Uterine smooth muscle cell (primary cell): ENCODE measurements at places on chromosomes 3 and 15. TPM values are rescaled to one million over a fixed set of nuclear protein-coding genes. Genes with fewer than 3 reads are reported as not detected.

Gene CYP11A1
- under 0.01 and 0.11 TPM in 2 replicates for total RNA-seq

Gene DUOXA1
- 0.12 TPM in 1 of 2 replicates, not detected in the other for total RNA-seq

Gene ACP3
- total RNA-seq = 11.1 and 27.1 TPM in 2 replicates

Gene NOX5
- total RNA-seq = 0.22 and 0.25 TPM in 2 replicates

Gene CAMKV
- total RNA-seq = not detected in 2 replicates

Gene ZNF660
- 0.55 and 1.7 TPM in 2 replicates for total RNA-seq

Gene PDCD7
- total RNA-seq = 22.7 and 24.9 TPM in 2 replicates

Gene CELF6
- total RNA-seq = 0.11 and 0.37 TPM in 2 replicates

Gene C3orf70
- 0.75 and 1.4 TPM in 2 replicates for total RNA-seq

Gene MFAP1
- 31.2 and 37.8 TPM in 2 replicates for total RNA-seq

Gene CHRNA3
- total RNA-seq = not detected in 2 replicates

Gene GPR27
- 0.11 and 0.12 TPM in 2 replicates for total RNA-seq

Gene RPL39L
- 31.7 and 65.0 TPM in 2 replicates for total RNA-seq

Gene ANKUB1
- not detected in 2 replicates for total RNA-seq

Gene WDR93
- under 0.01 TPM in 2 replicates for total RNA-seq

Gene TNNC1
- total RNA-seq = 0.33 TPM in 1 of 2 replicates, not detected in the other

Gene GOLGA6L7
- total RNA-seq = not detected in 2 replicates

Gene ANKRD34C
- total RNA-seq = not detected in 2 replicates

Gene TEX55
- total RNA-seq = not detected in 2 replicates

Gene INSYN1
- total RNA-seq = 0.11 and 0.50 TPM in 2 replicates
